ENCODE measurements at places on chromosomes 4 and X.

GRCh38 chrX:13934731-13935130, 95.0 kb downstream of the GEMIN8 start:
- no peak for DNase-seq

- DNase-seq = no peak
Measured at GRCh38 chrX:84488426-84488825, 13.8 kb downstream of the HDX start.

DNA sequence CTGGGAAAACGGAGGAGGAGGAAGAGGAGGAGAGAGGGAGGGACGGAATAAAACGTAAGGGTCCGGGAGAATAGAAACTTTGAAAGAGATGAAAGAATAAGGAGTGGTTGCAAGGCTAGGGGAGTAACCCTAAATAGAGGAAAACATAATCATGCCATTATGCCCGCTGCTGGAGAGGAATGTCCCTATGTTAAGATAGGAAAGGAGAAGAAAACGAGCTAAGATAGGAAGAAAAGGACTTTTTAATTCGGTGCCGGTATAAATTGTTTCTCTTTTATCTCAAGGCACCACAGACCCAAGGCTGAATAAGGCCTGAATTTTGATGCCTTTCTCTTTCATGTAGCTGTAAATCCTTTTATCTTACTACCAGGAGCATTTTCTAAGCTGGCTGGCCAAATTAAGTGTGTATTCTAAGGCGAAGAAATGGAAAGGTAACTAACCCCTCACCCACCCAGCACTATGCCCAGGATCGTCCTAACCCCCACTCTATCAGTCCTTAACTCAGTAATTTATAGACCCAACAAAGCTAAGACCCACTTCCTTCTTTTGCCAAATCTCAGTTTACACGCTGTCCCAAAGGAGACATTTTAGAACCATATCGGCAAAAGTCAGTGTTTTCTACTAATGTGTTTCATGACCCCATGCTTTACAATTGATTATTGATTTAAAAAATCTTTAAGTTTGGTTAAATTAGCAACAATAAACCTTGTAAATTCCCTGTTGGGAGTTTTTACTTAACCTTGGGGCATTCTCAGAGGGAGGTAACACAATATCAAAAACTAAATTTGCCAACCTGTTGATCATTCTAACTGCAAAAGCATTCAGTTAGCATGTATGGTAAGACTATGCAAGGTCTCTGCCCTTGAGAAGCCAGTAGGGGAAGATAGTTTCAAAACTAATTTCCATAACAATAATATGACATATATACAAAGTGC, 1.1 kb upstream of the CUL4B start:
- no peak for DNase-seq

- DNase-seq = no peak
Measured at GRCh38 chrX:95860127-95860526, 824.5 kb upstream of the DIAPH2 start.

GRCh38 chrX:134908356-134908755, 82.4 kb upstream of the SMIM10 start:
- DNase-seq = no peak

DNA sequence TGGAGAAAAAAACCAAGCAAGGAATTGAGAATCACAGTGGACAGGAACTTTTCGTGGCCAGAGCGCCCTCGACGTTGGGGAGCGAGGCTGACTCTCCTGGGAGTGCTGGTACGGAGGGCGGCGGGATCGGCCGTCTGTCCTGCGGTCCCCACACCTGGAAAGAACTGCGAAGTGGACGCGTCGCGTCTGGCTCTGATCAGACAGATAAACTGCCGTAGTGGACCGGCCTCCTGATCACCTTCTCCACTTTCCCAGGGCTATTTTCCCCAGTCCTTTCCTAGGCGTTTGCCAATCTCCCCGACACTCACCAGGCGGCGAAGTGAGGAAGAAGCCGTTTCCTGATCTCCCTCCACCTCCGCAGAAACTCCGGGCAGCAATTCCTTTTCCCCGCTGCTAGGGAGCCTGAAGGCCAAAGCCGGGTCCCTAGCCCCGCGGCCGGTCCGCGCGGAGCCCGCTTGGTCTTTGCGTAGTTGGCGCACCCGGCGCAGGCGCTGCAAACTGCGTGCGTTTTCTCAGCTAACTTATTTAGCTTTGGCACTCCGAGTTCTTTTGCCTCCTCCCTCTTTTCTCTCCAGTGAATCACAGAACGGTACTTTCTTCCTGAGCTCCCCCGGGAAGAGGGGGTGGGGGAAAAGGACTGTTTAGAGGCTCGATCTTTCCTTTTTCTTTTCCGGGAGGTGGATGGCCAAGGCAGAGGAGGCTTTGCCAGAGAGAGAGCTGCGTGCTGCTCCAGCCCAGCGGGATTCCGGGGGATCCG, at the start of gene ARSJ:
ARSJ (minus strand) TSS at position 500 of the 757 bp plus-strand sequence. CDS start 813 bp downstream, outside the sequence.
- DNase-seq = no peak

DNA sequence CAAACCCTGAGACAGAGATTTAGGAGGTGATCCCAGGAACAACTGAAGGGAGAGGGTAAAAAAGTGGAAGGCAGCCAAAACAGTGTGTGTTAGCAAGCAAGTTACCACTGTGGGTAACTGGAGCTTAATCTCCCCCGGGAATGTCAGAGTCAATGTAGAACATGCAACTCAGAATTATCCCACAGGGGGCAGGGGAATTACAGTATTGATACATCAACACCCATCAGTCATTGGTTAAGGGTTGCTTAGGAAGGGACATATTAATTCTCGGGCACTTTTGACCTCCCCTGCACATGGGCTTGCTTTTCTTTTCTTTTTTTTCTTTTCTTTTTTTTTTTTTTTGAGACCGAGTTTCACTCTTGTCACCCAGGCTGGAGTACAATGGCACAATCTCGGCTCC, 29.3 kb downstream of the CXorf58 start:
- DNase-seq = no peak

DNA sequence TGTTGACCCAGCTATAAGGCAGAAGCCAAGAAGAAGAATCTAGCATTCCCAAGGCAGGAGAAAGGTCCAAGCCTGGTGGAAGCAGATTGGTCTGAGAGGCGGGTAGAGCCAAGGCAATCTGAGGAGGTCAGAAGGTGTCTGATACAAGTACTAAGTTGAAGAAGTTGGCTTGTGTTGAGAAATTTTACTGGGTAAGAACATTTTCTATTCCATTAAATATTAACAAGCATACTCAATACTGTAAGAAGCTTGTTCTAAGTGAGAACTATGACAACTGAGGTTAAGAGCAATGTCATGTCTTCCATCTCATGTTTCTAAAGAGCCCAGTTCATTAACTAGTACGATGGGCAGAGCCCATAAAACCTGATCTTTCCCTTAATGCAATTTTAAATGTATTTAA, 75.0 kb downstream of the FAM13A start:
- no peak for DNase-seq

DNA sequence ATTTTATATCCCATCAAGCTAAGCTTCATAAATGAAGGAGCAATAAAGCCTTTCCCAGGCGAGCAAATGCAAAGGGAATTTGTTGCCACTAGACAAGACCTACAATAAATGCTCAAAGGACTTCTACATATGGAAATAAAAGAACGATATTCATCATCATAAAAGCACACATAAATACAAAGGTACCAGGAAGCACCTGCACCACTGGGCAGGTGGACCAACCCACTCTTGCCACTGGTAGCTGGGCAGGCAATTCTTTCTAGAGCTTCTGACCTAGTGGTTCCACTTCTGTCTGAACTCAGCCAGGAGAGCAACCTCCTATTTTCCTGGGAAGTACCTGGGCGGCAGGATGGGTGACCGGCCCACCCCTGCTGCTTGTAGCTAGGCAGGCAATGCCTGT, 237.2 kb upstream of the ITM2A start:
- no peak for DNase-seq
